ENCODE measurements at places on chromosomes 4 and X.

DNA sequence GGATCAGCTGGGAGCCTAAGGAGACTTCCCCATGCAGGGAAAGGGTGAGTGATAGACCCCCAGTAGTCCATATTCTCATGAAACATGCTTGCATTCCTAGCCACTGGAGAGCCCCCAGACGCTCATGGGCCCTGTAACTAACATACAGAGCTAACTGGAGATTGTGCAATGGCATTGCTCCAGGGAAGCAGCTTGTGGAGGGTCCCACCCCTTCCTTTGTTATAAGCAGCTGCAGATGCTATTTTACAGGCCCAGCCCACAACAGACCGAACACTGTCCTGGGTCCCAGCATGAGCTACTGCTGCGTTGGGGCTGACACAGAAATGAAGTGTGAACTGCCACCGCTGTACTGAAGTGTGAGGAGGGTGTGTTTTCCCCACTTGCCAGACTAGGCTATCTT, 1465.7 kb upstream of the DIAPH2 start:
- no peak for DNase-seq

- no peak for DNase-seq
Observed at GRCh38 chr4:53005149-53005546, 143.0 kb downstream of the RASL11B start.

- no peak for DNase-seq
Observed at GRCh38 chrX:150229030-150229429, 134.1 kb upstream of the MAMLD1 start.

GRCh38 chrX:85244450-85245211, 840 bp downstream of the ZNF711 start:
- DNase-seq = peak; percentile 15

DNA sequence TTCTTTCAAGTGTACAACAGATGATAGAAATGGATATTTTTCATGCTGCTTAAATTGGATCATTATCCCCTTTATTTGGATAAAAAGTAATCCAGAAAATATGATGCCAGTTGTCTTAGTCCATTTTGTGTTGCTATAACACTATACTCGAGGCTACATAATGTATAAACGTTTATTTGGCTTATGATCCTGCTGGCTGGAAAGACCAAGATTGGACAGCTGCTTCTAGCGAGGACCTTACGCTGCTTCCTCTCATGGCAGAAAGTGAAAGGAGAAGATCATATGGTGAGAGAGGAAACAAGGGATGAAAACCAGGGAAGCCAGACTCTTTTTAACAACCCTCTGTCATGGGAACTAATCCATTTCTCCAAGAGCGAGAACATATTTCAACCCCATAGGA, 102.7 kb downstream of the TRAM1L1 start:
- no peak for DNase-seq

DNA sequence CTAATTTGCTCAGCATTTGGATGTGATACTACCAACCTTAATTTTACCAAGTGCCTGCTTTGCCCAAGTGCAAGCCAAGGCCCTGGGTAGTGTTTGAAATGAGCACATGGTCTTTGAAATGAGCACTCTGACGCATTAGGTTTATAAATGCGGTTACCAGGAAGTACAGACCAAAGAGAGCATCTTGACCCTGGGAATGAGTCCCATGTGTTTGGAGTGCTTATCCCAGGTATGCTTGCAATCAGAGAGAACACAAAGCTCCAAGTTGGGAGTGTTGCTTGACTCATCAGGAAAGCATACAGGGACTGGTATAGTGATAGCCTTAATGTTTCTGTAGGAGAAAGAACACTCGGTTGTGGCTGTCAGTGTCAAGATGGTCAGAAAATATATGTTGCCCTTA, 203.6 kb upstream of the MAMLD1 start:
- DNase-seq = no peak

GRCh38 chr4:1448589-1449420, 42.6 kb upstream of the NKX1-1 start:
- peak; percentile 8 for DNase-seq

DNA sequence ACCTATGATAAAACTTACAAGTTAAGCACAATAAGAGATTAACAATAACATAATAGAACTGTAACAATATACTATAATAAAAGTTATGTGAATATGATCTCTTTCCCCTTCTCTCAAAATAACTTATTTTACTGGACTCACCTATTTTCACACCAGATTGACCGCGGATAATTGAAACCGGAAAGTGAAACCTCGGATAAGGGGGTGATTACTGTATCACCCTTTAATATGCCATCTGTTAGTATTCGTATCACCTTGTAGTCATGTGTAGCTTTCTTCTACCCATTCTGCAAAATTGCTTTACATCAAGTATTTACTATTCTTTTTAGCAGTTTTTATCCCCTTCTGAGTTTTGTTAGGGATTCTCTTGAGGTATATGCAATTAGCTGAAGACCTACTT, 1.8 kb downstream of the SPCS3 start:
- no peak for DNase-seq

- DNase-seq = no peak
Observed at GRCh38 chr4:98932539-98932938, 3.6 kb upstream of the EIF4E start.

- no peak for DNase-seq
Observed at GRCh38 chr4:4851081-4851480, 8.4 kb upstream of the MSX1 start.

DNA sequence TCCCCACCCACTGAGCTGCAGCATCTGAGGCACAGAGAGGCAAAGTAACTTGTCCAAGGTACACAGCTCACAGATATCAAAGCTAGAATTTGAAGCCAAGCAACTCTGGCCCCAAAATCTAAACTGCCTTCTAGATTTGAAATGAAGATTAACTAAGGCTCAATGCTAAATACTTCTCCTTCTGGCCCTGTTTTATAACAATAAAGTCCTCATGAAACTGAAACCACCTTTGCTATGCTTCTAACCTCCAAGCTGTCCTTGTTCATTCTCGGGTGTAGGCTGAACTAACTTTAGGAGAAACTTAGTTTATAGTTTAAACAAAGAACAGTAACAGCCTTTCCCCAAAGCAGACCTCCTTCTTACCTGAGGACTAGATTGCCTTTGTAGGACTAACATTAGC, 93.6 kb downstream of the DCTD start:
- DNase-seq = no peak

GRCh38 chr4:65798498-65799127, 128.3 kb upstream of the EPHA5 start:
- no peak for DNase-seq

GRCh38 chr4:113539408-113539807, 222.1 kb downstream of the CAMK2D start:
- DNase-seq = no peak

DNA sequence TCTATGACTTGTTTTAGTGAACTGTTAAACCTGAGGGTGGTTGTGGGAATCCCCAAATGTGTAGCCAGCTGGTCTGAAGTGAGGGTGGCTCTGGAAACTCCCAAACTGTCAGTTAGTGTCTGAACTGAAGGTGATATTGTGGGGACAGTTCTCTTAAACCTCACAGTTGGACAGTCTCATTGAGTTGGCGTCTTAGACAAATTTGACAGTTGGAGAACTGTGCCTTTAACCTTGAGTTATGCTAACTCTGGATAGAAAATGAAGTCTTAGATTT, 20.7 kb upstream of the CTSO start:
- DNase-seq = no peak

- DNase-seq = no peak
Observed at GRCh38 chr4:115332078-115332477, 218.7 kb upstream of the NDST4 start.

GRCh38 chr4:56253666-56254305, 133.5 kb downstream of the AASDH start:
- DNase-seq = no peak

DNA sequence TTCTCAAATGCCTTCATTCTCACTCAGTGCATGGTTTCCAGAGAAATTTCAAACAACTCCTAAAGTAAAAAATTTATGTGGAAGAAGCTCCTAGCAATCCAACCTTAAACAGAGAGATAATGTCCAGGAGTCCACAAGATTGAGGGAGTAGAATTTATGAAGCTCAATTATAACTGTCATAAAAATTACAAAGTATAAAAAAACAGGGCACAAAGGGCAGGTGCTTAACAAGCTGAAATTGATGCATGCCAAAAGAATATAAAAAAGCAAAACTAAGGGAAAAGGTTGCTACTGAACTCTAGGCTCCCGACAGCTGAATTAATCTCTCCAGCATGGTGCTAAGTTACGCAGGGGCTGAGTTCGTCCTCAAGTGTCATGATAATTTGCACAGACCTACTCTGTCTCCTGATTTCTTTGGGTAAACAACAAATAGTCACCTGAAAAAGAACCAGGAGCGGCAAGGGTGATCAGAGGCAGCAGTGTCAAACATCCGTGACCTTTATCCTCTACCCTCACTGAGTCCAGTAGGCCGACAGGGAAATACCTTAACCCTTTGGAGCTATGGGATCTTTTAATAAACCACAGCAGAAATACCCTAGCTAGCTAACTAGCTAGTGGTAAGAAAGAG, 47.2 kb upstream of the RELL1 start:
- no peak for DNase-seq

GRCh38 chr4:142549726-142550463, 296.2 kb downstream of the INPP4B start:
- DNase-seq = no peak

DNA sequence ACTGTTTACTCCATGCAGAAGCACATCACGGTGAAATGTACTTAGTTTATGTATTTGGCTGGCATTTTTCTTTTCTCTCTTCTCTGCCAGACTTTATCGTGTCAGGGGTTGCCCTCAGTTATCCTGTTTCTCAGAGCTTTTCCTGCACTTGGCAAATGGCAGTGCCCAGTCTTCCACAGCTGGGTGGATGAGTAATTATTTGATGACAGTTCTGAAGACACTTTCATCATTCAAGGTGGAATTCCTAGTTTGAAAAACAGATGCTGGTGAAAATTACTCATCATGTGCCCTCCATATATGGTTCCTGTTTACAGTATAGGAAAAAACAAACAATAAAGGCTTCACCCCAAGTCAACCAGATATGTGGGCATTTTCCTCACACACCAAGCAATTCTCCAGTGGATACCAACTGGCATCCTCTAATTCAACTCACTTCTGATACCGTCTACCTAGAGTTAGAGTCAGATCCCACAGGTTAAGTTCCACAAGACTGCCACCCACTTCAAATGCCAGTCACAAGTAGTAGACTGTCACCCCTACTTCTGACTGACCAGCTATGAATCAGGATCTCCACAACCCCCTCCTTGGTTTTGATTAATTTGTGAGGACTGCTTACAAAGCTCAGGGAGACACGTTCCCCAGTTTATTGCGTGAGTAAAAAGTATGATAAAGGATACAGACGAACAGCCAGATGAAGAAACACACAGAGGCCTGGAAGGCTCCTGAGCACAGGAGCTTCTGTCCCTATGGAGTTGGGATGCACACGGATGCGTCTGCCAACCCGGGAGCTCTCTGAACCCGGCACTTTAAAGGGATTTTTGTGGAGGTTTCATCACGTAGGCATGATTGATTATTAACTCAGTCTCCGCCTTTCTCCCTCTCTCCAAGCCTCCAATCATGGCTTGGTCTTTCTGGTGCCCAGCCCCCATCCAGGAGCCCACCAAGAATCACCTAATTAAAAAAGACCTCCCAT, 72.9 kb downstream of the CLDN34 start:
- DNase-seq = no peak

DNA sequence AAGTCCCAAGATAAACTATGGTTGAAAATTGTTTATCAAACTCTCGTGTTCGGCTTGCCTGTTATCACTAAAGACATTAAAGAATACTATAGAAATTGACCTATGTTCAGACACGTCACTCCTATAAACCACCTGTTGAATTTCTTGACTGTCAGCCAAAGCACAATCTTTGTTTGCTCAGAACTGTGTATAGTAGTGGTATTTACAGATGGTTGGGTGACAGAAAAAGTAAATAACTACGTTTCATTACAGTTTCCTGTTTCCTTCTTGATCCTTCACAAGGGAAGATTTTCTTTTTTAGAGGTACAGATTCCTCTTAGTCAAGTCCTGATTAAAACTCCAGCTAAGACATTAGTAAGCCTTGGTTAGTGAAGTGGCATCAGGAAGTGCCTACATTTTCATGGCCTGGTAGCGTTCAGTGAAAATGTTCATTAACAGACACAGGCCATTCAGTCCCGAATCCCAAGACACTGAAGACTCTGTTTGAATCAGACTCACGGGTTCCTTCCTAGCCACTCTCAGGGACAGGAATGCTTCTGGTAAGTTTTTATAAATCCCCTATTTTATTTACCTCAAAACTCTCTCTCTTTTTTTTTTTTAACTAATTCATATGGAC, at the start of gene SMIM31:
SMIM31 (plus strand) TSS at position 259 of the 616 bp plus-strand sequence. CDS start 16,313 bp downstream, outside the sequence.
- DNase-seq = no peak

DNA sequence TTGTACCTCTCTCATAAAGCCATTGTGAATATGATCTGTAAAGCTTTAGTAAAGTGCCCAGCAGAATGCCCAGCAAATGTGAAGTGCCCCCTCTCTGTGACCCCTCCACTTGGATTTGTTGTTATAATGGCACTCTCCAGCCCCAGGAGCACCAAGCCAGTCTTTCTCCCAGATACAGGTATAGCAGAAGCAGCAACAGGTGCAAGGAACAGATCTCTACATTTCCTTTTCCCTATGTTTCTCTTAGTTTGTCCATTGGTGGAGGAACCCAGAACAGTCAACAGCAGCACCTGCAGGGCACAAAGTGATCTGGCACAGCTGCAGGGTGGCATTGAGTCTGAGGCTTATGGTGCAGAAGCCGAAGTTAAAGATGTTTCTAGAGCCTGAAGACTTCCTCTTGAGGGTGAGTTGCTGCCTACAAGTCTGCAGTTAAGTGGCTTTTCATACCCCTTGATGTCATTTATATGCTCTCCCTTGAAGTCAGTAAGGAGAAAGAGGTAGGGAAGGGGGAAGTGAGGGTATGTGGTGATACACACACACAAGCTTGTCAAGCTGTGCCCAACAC, 16.1 kb upstream of the CXCL3 start:
- DNase-seq = no peak

- peak; percentile 78 for DNase-seq
Observed at GRCh38 chrX:154097003-154097588, 421 bp downstream of the MECP2 start.

DNA sequence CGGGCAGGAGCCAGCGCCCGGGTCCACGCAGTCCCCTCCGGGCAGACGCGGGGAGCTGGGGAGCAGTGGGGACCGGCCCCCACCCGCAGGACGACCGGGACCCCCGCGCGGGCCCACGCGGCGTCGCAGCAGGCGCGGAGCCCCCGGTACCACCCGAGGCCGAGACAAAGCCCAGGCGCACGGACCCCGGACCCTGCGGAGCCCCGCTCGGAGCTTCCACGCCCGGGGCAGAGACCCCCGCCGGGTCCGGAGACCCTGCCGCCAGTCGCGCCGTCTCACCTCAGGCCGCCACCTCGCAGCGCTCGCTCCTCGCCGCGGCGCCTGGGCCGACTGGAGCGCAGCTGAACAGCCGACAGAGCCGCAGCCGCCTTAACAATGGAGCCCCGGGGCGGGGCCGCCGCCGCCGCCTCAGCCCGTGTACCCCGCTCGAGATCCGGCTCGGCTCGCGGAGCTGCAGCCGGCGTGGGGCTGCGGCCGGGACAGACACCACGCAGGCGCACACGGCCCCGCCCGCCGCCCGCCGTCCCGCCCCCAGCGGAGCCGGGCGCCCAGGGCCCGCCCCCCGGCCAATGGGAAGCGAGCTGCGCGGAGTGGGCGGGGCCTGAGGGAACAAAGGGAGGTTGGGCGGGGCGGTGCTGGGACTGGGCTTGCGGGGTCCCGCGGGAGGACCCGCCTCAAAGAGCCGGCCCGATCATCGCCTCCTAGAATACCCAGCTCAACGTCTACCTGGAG, at the start of gene AFAP1:
AFAP1 (minus strand) TSS at position 485 of the 732 bp plus-strand sequence. CDS start 67,783 bp downstream, outside the sequence.
- peak; percentile 96 for DNase-seq
